ENCODE measurements at places on chromosomes 3 and 15. TPM values are rescaled to one million over a fixed set of nuclear protein-coding genes. Genes with fewer than 3 reads are reported as not detected.

Gene HHATL
- not detected for total RNA-seq

Gene CCDC191
- 1.8 TPM for total RNA-seq

Gene EPHB3
- 3.9 TPM for total RNA-seq

Gene ZNF860
- under 0.01 TPM for total RNA-seq

Gene LRRC15
- 2.3 TPM for total RNA-seq

Gene TRIM71
- under 0.01 TPM for total RNA-seq

Gene LCTL
- total RNA-seq = 0.26 TPM

Gene KY
- total RNA-seq = under 0.01 TPM

Gene HYAL1
- total RNA-seq = 1.8 TPM

Gene CCR2
- not detected for total RNA-seq

Gene BCL2A1
- total RNA-seq = 5.9 TPM

Gene CATSPER2
- 2.3 TPM for total RNA-seq

Gene AZI2
- total RNA-seq = 183 TPM

All from fibroblast of lung (primary cell).